ENCODE measurements at places on chromosomes 6 and 20. TPM values are rescaled to one million over a fixed set of nuclear protein-coding genes. Genes with fewer than 3 reads are reported as not detected.
A peak's percentile ranks its signal among the peaks of the same experiment; 100 is the strongest.

GRCh38 chr6:146267946-146268345 is 239.1 kb downstream of the GRM1 start:
- DNase-seq = no peak

Gene RBM38
- 78.6 TPM for total RNA-seq

DNA sequence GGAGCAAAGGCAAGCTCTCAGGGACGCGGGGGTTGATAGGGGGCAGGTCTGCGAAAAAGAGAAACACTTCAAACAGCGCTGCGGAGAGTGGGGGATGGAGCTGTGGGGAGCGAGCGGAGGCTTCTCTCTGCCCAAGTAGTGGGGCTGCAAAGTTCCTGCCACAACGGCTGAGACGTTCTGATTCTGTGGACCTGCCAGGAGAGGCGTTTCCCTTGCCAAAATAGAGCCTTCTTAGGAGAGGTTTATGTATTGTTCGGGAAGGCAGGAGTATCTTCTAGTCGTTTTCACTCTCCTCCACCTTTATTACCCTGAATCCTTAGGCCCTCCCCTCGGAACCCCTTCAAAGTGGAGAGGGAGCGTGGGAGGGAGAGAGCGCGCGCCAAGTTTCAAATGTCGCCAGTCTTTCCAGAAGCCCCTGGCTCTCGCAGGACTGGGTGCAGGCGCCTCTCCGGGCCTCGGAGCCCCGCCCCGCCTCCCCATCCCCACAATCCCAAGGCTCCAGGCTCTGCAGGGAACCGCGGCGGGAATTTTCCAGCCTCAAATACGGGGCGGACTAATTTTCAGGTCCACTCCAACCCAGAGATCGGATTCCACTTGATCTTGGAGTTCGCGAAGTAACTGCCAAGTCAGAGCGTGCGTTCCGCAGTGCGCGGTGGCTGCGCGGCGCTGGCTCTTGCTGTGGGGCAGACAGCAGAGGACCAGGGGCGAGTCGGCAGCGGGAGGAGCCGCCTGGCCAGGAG is 10.0 kb upstream of the POU3F2 start:
- no peak for DNase-seq

- DNase-seq = no peak
Observed at GRCh38 chr6:79797912-79798311, 149.4 kb downstream of the ELOVL4 start.

DNA sequence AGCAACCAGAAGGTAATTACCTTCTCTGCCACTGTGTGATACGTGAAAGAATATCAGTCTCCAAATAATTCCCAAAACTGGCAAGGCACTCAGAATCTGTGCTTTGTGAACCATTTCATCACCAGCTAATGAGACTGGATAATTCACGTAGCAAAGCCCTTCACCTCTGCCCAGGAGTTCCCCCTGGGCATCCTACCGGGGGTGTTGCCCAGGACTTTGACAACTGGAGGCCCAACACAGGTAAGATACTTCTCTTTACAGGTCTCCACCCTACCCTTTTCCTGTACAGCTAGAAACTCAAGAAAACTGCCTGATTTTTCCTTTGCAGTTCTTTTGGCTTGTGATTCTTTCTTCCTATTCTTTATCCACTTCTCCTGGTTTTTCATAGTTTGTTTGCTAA is 2.7 kb upstream of the CD24 start:
- DNase-seq = no peak

Gene MRAP2
- 1.2 TPM for total RNA-seq

DNA sequence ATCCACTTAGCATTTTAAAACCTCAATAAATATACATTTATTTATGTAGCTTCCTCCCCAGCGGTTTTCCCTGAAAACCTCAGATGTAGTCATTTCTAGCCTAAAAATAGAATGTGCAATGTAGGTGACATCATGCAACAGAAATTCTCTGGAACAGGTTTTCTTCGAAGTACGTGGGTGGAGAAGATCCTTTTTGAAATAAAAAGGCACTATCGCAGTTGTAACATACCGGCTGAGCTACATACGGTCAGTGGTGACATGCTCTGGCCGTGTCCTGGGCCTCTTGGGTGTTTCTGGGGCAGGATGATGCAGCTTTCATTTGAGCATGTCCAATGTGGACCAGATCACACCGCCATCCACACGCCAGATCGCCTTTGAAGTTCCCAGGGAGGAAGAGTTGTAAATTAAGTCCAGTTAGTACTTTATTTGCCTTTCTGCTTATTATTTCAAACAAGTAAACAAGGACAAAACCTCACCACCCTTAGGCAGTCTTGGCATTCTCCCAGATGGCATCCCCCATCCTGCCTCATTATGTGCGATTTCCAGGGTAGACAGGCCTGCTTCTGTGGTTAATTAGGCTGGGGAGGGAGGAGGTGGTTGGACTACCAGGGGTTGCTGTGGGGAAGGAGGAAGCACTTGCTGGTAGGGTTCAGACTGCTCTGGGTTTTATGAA is 109.5 kb upstream of the CLDN20 start:
- no peak for DNase-seq

Gene TCF15
- 7.3 TPM for total RNA-seq

- no peak for DNase-seq
Observed at GRCh38 chr6:85594197-85594930, 706 bp upstream of the SNX14 start.

DNA sequence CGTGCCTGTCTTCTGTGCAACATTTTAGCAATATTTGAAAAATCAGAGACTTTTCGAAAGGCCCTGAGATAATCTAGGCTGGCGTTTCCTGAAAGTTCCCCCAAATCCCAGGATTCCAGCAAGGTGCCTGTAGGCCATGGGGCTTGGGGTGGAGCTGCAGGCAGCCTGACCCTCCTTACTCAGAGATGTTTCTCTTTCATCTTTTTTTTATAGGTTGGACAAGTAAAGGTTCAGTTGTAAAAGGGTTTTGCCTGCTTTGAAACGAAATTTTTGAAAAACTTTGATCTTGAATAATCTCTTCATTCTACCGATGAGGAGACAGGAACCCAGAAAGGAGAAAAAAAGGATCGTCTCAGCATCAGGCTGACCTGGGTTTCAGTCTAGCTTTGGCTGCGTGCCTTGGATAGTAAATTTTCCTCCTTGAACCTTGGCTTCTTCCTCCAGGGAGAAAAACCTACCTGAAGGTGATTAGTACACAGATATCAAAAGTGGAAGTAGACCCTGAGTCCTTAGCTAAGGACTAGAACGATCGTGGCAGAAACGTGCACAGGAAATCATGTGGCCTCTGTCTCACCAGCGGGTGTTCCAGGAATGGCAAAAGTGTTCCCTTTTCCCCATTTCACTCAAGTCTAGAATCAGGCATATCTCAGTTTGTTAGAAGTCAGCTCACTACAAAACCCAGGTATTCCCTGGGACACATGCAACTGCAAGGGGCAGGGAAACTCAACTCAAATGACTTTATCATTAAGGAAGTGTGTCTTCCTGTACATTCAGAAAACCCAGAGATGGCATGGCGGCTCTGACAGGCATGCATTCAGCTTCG is 128.2 kb upstream of the PTPN1 start:
- no peak for DNase-seq

DNA sequence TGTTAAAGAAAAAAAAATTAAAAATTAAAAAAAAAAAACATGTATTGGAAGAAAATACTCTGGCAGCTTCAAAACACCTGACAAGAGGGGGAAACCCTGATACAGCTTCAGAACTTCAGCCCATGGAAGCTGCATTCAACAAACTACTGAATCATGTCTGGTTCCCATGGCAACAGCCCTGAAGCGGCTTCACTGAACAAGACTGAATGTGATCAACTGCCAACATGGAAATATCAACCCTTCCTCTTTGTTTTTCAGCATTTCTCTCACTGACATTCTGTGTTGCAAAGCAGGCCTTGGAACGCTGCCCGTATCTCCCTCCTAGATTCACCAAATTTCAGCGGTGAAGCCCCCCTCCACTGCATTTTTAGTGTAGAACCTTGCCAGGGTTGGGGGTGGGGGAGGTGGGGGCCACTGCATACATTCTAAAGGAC is 91.3 kb upstream of the SHLD1 start:
- peak; percentile 77 for DNase-seq

DNA sequence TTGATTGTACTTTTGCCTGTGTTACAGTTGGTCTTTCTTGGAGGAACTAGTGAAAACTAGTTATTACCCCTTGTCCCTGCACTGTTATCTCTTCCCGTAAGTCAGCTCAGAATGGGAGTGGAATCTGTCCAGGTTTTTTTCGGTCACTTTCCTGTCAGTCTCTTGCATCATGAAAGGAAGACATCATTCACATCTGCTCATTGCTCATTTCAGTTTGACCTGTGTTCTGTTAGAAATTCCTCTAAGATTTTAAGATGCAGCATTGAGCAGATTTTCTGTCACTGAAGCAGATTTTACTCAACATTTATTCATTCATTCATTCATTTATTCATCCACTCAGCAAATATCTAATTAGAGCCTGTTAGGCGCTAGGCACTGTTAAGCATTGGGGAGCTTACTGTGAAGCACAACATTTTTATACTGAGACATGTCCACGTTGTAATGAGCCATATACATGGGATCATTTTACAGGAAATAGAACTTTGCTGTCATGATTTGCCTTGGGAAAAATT is 33.1 kb upstream of the HINT3 start:
- no peak for DNase-seq

Gene STMND1
- total RNA-seq = not detected

Gene TCP11
- total RNA-seq = not detected

DNA sequence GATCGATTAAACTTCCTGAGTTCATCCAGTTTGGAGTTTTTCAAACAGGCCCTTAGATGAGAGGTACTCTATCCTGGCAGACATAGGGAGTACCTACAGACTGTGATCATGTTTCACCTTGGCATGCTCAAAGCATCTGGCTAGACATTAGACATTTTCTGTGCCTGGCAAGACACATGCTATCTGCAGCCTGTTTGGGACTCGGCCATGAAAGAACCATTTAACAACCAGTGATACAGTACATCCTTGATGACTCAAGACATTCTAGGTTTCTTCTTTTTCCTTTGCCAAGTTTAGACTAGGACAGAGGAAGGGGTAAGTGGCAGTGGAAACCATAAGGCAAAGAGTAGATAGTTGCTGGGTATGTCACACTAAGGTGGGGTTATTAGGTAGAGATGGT is 15.4 kb upstream of the PAQR8 start:
- no peak for DNase-seq

- no peak for DNase-seq
Observed at GRCh38 chr6:83952830-83953229, 80.7 kb upstream of the MRAP2 start.

- peak; percentile 7 for DNase-seq
Observed at GRCh38 chr20:63119121-63119962, 96.6 kb downstream of the YTHDF1 start.

Gene LAMA5
- total RNA-seq = 70.4 TPM

DNA sequence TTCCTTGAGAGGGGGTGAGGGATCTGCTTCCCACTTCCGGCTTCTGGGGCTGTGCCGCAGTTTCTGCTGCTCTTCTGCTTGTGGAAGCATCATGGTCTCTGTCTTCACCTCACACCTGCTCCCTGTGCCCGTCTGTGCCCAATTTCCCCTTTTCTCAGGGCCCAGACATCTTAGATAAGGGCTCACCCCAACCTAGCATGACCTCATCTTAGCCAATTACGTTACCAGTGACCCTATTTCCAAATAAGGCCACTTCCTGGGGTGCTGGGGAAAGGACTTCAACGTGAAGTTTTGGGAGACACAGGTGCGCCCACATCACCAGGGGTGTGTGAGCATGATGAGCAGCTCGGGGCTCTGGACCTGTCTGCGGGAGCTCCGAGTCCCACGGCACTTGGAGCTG is 20.7 kb upstream of the RBBP8NL start:
- no peak for DNase-seq

DNA sequence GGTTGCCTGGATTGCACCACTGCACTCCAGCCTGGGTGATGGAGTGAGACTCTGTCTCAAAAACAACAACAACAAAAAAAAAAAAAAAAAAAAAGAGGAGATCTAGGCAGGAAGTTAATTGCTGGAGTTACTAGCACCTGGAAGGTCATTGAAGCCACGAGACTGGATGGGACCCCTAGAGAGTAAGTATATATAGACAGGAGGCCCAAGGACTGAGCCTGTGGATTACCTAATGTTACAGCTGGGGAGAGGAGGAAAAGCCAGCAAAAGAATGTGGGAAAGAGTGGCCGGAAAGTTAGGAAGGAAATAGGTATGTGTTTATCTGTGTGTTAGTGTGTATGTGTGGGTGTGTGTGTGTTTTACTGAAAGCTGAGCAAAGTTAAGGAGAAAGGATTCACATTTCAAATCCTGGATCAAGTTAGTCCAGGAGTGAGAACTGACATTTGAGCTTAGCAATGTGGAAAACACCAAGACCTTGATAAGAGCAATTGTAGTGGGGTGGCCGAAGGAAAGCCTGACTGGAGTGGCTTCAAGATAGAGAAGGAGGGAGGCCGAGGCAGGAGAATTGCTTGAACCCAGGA is 38.4 kb downstream of the ANKRD6 start:
- no peak for DNase-seq

- DNase-seq = peak; percentile 45
Observed at GRCh38 chr6:146543940-146544615, 445 bp downstream of the RAB32 start.

DNA sequence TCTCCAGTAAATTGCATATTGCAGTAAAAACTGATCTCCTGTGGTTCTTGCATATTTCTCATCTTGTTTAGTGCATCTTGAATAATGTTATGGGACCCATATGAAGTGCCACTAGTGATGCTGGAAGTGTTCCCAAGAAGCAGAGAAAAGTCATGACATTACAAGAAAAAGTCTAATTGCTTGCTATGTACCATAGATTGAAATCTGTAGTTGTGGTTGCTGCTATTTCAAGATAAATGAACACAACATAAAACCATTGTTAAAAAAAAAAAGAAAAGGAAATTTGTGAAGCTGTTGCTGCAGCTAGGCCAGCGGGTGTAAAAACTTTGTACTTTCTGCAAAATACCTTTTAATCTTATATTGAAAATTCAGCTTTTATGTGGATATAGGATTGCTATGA is 304.5 kb downstream of the PHF3 start:
- no peak for DNase-seq

- DNase-seq = no peak
Observed at GRCh38 chr20:59291740-59292383, 8.5 kb upstream of the EDN3 start.

GRCh38 chr20:40508821-40509220 is 180.2 kb downstream of the MAFB start:
- no peak for DNase-seq

Gene CTAGE9
- total RNA-seq = not detected

- DNase-seq = no peak
Observed at GRCh38 chr6:123380257-123380656, 256.5 kb downstream of the TRDN start.

Gene GNAS-AS1
- total RNA-seq = 0.37 TPM

GRCh38 chr20:63007646-63008488 is 1.1 kb upstream of the BHLHE23 start:
- DNase-seq = no peak

- DNase-seq = peak; percentile 45
Observed at GRCh38 chr6:109454496-109455436, 806 bp downstream of the MICAL1 start.

Gene ZSCAN23
- 1.1 TPM for total RNA-seq

DNA sequence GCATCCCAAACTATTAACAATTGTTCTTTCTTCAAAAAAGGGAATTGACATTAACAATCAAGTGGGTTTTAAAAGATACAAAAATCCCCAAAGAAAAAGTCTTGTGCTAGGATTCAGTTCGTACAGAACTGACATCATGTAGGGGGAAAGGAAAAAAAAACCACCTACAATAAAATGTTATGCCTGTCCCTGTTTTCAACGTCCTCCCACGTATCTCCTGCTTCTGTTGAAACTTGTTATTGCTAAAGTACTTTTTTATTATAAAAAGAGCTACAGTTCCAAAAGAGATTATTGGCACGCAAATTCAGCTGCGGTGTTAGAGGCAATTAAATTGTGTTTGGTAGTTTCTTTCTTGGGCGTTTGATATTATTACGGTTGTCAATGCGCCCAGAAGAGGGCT is 102.8 kb upstream of the PHACTR1 start:
- no peak for DNase-seq

Gene HEY2
- total RNA-seq = 2.1 TPM
